Testis (tissue), 5 donors: ENCODE measurements at places on chromosomes 12 and 14. TPM values are rescaled to one million over a fixed set of nuclear protein-coding genes. Genes with fewer than 3 reads are reported as not detected.

RXYLT1 gene
- polyA plus RNA-seq = 28.2 TPM

GZMH gene
- polyA plus RNA-seq = 4.0 TPM

NXPH4 gene
- polyA plus RNA-seq = 1.8 TPM

WSCD2 gene
- polyA plus RNA-seq = 0.94 TPM

ERBB3 gene
- 6.1 TPM for polyA plus RNA-seq

GLIPR1L1 gene
- 95.5 TPM for polyA plus RNA-seq

OVCH1 gene
- 1.2 TPM for polyA plus RNA-seq

RIPK3 gene
- 2.8 TPM for polyA plus RNA-seq

PLEKHD1 gene
- polyA plus RNA-seq = 1.9 TPM

TSPAN19 gene
- polyA plus RNA-seq = 7.5 TPM

RNASE3 gene
- 1.4 TPM for polyA plus RNA-seq

PCBP2 gene
- 1,065 TPM for polyA plus RNA-seq

MYH6 gene
- polyA plus RNA-seq = 0.44 TPM

RPL10L gene
- 182 TPM for polyA plus RNA-seq

GYS2 gene
- not detected for polyA plus RNA-seq

EPYC gene
- 1.6 TPM for polyA plus RNA-seq

CD163L1 gene
- 8.8 TPM for polyA plus RNA-seq

NFKBIA gene
- 64.7 TPM for polyA plus RNA-seq

LBHD2 gene
- polyA plus RNA-seq = 3.9 TPM

LMO3 gene
- 2.3 TPM for polyA plus RNA-seq

INHBE gene
- polyA plus RNA-seq = 0.12 TPM

SDR9C7 gene
- polyA plus RNA-seq = 0.46 TPM

CACNA1C gene
- 32.0 TPM for polyA plus RNA-seq

ATXN2 gene
- 61.4 TPM for polyA plus RNA-seq
